Activated CD4-positive, alpha-beta T cell treated with anti-CD3 and anti-CD28 coated beads for 1 hour (primary cell): ENCODE measurements at places on chromosomes 7 and 10.

DNA sequence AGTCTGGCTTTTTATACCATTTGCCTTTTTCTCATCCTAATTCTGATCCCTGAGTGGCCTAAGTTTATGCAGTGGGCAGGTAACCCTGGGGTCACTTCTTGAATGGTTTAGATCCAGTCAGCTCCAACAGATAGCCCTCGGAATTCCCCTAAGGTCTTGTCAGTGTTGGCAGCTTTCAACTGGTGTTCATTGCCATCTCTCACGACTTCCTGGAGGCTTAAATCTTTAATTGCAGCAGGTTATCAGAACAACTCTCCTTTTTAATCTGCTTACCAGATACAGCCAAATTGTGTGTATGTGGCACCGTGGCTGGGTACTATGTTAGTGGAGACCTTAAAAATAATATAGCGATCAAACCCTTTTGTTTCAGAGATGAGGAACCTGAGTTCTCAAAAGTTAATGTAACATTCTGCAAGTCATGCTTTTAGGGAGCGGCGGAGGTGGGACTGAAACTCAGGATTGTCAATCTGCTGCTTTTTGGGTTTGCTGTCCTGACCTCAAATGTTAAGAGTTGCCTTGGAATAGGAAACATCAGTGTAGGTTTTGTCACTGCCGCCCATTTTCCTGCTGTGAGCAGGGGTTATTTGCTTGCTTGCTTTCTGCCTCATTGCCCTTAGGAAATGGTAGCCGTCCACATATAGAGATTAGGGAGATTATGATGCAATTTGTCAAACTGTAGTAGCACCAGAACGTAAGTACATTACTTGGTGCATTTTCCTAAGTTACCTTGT, 818 bp downstream of the DLD start:
- DNase-seq = no peak

GRCh38 chr10:114301951-114302710, 63.1 kb downstream of the VWA2 start:
- no peak for DNase-seq

- DNase-seq = no peak
Observed at GRCh38 chr10:118595598-118596425, at the start of gene PRLHR. PRLHR (minus strand) TSS chr10:118595648; CDS start chr10:118595244, 404 bp downstream.

- no peak for DNase-seq
Observed at GRCh38 chr10:66651308-66652082, 274.3 kb upstream of the LRRTM3 start.

DNA sequence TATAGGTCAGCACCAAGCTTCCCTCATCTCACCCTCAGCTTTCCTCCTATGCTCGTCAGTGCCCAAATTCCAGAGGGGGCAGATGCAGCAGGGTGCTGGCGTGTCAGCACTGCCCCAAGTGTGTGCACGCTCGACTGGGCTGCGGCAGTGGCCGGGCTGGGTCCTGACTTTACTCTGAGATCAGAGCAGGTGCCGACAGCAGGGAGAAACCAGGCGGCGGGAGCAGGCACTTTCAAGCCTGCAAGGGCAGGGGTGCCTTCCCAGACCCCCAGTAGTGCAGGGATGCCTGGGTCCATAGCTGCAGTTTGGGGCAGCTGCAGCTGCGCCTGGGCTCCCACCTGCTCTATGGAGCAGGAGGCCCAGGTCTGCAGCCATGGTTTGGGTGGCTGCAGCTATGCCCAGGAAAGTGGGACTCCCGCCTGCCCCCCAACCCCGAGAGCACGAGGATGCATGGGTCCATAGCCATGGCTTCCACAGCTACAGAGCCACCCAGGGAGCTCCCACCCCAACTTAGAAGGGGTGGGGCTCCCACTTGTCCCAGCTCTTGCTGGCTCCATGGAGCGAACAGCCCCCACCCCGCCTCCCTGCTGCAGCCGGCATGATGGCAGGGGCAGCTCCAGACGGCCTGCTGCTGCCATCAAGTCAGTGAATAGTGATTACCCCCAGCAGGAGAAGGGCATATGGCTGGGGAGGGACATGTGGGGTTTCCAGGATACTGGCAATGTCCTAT, 199.2 kb upstream of the KMT2E start:
- no peak for DNase-seq

DNA sequence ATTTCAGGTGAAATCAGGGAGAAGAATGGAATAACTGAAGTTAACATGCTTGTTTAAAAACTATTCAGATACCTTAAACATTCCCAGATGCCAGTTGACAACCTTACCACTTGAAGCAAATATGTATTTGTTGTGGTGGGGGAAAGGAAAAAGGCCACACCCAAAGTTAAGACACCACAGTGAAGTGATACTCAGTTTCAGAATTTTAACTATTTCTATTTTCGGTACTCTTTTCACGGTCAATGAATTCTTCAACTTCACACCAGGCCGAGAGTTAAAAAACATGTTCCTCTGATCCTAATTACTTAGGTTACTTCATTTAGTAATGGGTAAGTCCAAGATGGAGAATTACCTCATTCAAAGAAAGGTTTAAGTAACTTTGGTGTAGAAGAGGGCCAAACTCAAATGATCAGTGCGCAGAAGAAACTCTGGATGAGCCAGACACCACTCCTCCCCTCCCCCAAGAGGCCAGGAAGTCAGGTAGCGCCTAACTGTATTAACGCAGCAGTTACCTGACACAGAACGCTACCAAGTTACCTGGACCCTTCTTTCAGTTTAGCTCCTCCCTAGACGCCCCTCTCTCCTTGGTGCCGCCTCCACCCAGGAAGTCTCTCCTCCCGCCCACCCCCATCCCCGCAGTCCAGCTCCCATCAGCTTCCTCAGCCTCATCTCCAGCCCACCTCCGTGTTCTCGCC, 700 bp downstream of the MTPN start:
- no peak for DNase-seq

DNA sequence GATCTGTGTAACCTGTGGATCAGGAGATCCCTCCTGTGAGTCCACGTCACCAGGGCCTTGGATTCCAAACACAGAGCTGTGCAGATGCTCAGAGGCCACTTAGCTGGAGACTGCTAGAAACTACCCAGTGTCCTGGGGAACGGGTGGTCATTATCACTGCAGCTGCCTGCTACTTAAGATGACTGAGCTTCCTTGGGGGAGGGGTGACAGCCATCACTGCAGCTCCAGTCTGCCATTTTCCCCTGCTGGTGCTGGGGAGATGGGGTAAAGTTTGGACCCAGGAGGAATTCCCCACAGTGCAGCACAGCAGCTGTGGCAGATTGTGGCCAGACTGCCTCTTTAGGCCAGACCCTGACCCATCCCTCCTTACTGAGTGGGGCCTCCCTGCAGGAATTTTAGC, 78.8 kb upstream of the VOPP1 start:
- DNase-seq = no peak

GRCh38 chr10:102167861-102168260, 15.7 kb downstream of the NOLC1 start:
- no peak for DNase-seq

DNA sequence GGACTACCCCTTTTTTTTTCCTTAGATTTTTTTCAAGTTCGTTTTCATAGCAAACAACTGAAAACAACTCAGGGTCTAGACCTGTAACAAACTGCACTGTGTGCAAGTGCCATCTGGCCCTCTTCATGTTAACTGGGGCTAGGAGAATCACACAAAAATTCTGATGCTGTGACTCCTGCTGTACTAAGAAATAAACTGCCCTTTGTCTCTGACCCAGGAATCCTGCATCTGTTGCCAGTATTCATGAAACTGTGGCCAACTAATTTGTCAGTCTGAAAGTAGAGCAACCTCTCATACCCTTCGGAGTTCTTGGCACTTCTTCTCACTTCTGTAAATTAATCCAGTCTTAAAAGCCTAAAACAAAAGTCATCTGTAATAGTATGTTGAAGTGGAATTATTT, 218.4 kb upstream of the PCDH15 start:
- no peak for DNase-seq

DNA sequence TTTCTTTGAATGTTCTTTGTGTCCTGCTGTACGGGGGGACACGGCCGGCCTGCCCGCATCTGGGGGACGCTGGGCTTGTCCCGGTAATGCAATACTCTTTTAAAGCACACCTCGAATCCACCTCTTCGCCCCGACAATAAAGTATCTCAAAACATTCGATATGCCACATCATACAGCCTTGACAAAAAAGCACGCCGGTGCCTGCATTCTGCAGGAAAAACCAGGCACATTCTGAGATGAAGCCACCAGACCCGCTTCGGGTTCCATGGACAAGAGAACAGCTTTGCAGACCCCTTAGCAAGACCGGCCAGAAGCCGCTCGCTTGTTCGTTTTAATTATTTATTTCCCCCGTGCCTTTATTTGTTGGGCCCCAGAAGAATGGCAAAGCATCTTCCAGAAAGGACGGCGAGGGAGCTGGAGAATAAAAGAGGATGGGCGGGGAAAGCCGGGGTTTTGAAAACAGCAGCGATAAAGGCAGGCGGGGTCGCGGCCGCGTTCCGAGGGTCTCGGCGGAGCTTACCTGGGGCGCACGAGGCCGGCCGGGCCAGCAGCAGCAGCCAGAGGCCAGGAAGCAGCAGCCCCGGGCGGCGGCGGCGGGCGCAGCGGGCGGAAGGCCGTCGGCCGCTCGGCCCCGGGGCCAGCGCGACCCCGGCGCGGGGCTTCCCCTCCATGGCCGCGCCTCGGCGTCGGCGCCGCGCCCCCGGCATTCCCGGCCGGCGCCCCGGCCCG, 462 bp downstream of the KIAA1549 start:
- DNase-seq = no peak

DNA sequence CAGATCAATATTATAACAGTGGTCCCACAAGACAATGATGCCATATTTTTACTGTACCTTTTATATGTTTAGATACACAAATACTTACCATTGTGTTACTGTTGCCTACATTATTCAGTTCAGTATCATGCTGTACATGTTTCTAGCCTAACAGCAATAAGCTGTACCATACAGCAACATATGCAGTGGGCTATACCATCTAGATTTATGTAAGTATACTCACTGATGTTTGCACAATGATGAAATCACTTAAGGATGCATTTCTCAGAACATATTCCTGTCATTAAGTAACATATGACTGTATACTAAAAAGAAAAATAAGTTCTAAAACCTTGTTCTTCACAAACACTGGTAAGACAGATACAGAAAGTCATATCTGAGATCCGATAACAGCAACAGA, 468.6 kb upstream of the SEMA3A start:
- no peak for DNase-seq

- no peak for DNase-seq
Observed at GRCh38 chr10:18000601-18001000, 48.9 kb downstream of the SLC39A12 start.

- DNase-seq = no peak
Observed at GRCh38 chr10:125734823-125735222, 15.3 kb downstream of the EDRF1 start.

GRCh38 chr10:64486149-64486548, 964.9 kb downstream of the REEP3 start:
- DNase-seq = no peak

- DNase-seq = no peak
Observed at GRCh38 chr7:99449326-99449725, 10.6 kb downstream of the CPSF4 start.

DNA sequence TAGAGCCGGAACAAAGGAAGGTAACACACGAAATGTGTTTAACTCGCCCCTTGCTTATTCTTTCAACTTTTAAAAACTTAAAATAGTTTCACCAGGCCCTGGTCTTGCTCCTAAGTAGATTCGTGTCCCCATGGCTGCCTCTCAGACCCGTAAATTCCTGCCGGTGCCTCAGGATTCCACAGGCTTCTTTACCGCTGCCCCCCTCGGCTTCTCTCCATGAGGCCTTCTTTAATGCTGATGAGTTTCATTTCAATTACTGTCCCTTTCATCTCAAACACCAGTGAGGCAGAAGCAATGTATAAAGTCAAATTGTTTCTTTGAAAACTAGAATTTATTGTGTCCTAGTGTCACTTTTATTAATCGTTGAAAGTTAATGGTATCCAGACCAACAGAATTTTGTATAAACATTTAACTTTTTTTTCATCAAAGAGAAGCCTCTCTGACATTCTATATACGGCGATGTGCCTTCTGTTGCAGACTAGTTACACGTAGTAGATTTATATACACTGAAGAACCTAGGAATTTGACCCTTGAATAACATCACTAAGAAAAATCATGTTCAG, 225.2 kb downstream of the C7orf25 start:
- DNase-seq = no peak

DNA sequence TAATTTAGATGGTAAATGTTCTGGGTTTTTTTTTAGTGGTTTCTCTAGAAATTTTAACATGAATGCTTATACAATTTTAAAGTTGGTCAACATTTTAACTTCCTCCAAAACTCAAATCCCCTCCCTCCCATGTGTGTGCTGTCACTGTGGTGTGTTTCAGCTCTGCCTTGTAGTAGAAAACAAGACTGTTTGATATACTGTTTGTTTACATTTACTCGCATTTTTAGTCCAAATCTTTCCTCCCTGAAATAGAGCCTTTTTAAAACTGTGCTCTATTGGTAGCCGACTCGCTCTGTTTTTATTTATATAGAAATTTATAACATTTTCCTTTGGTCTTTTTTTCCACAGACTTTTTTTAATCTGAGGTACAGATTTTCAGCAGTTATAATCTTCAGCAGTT, 19.3 kb downstream of the PROSER2 start:
- DNase-seq = no peak

GRCh38 chr10:121084016-121084674, 233.0 kb downstream of the WDR11 start:
- no peak for DNase-seq

GRCh38 chr7:112360681-112361080, 89.6 kb upstream of the IFRD1 start:
- no peak for DNase-seq

DNA sequence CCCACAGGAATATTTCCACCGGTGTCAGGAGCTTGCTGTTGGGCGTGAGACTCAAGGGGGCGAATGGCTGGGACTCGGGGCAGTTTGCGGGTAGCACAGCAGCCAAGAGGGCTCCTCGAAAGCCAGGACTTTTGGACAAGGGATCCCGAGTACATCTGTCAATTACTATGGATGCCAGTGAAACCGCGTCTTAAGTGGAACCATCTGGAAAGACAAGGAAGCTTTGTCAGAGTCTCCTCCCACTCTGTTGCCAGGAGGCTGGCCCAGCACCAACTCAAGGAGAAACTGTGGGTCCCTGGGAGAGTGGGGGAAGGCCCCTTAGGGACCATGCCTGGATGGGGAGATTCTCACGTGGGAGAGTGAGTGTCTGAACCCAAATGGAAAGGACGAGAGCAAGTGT, 57.1 kb downstream of the C10orf143 start:
- DNase-seq = no peak

DNA sequence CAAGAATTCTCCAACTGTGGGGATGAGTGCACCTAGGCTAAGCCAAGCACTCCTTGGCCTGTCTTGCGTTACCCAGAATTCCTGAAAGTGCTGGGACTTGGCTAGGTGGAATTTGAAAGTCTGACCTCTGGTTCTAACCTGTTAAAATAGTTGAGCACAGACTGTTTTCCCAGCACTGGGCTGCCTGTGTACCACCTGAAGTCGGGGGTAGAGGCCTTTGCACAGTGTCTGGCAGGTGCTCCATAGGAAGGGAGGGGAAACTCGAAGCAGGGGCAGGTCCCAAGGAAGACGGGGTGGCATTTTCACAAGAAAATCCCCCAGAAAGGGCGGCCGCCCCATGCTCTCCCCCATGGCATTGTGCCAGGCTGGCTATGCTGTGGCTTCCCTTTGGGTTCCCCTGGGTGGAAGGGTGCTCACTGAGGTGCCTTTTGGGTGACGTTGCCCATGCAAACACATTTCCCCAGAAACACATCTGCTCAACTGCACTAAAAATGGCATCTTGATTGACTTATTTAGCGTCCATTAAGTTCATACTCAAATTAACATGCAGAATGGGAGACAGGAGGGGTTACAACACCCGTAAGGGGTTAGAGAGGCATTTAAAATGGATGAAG, 62.9 kb downstream of the SYPL1 start:
- no peak for DNase-seq

- DNase-seq = no peak
Observed at GRCh38 chr7:22992874-22993840, 20.8 kb downstream of the HYCC1 start.

GRCh38 chr7:149865437-149865836, 8.3 kb upstream of the ATP6V0E2 start:
- no peak for DNase-seq
